ENCODE measurements at places on chromosomes 7 and 10.

DNA sequence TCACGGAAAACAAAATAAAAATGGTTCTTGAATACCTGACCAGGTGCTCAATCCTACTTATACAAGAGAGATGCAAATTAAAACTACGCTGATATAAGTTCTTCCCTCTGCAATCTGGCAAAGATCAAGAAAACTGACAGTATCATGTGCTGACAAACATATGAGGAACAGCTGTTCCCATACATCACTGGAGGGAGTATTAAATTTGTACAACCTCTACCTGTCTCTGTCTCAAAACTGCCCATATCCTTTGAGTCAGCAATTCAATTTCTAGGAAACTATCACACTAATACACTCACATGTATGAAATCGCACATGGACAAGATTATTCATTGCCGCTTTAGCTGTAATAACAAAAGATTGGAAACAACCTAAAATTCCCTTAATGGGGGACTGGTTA lies 11.0 kb upstream of the IL6 start:
- no peak for DNase-seq

DNA sequence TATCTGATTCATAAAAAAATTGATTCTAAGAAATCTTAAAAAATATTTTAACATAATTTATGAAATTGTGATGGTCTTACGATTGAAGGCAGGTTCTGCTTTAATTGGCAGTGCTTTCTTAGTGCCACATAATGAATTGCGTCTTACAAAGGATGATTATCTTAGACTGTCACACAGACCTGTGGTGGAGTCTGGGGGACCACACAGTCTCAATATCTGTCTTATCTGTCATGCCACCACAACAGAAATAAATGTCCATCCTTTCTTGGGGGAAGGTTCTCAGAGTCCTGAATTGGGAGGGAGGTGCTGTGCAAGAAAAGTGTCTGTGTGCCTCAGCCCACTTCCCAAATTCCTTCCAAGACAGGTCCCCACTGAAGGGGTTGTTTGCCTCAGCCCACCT lies 34.0 kb downstream of the ZDHHC6 start:
- no peak for DNase-seq

- no peak for DNase-seq
These were observed 114.0 kb downstream of the BBS9 start for GRCh38 chr7:33243319-33243881.

DNA sequence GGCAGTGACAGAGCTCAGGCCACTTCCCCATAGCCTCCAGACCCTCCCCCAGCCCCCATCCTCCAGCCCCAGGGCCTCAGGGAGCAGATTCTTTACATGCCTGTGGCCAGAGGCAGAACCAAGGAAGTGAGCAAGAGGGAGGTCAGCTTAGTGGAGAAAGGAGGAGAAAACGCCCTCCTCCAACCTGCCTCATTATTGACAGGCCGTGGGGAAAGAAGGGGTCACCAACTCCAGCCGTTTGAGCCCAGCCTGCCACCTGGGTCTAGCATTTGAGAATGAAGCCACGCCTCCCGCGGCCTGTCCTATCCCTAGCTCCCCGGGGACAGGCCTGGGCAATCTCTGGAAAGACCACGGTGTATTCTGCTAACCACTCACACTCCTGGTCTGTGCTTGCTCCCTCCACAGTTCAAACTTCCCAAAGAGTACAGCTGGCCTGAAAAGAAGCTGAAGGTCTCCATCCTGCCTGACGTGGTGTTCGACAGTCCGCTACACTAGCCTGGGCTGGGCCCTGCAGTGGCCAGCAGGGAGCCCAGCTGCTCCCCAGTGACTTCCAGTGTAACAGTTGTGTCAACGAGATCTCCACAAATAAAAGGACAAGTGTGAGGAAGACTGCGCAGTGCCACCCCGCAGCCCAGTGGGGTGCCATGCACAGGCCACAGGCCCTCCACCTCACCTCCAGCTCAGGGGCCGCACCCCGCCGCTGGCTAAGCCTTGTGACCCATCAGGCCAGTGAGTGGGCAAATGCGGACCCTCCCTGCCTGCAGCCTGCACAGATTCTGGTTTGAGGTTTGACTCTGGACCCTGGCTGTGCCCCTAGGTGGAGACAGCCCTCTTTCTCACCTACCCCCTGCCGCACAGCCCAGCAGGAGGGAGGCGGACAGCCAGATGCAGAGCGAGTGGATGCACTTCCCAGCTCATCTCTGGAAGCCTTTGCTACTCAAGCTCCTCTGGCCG lies 14.3 kb upstream of the TRIM8 start:
- DNase-seq = no peak

DNA sequence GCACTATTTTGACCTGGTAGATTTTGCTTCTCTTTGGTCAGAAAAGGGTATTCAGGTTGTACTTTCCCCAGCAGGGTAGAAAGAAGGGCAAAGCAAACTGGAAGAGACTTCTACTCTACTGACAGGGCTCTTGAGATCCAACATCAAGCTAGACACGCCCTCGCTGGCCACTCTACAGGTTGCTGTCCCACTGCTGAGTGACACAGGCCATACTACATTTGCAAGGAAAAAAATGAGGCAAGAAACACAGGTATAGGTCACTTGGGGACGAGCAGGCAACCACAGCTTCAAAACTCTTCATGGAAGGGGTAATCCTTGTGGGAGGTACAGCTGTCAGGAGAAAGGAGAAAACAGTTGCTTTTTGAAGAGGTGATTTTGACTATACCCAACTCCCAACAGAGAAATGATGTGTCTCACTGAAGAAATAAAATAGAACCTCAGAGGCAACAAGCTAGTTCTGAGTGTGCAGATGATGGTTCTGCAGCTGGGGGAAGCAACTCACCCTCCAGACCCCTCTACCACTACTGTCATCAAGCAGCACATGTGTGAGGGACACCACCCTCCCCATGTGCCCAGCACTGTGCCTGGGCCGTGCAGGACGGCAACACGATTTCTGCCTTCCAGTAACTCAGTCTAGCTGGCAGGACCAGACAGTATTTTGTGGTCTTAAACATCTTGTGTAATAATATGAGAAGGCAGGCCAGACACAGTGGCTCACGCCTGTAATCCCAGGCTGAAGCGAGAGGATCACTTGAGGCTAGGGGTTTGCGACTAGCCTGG lies 16.3 kb downstream of the AKR1B1 start:
- DNase-seq = no peak

GRCh38 chr10:119288574-119289001 lies 81.2 kb downstream of the GRK5 start:
- DNase-seq = no peak

Data from HS-27A (cell line).